D341Med (cell line): ENCODE measurements at places on chromosomes 12 and 14.

- DNase-seq: no peak
Measured at GRCh38 chr14:59015482-59015881, 173.0 kb upstream of the DAAM1 start.

GRCh38 chr12:88435334-88436076, 144.8 kb downstream of the KITLG start:
- no peak for DNase-seq

- no peak for DNase-seq
Measured at GRCh38 chr12:41683023-41683422, 461.7 kb downstream of the GXYLT1 start.

DNA sequence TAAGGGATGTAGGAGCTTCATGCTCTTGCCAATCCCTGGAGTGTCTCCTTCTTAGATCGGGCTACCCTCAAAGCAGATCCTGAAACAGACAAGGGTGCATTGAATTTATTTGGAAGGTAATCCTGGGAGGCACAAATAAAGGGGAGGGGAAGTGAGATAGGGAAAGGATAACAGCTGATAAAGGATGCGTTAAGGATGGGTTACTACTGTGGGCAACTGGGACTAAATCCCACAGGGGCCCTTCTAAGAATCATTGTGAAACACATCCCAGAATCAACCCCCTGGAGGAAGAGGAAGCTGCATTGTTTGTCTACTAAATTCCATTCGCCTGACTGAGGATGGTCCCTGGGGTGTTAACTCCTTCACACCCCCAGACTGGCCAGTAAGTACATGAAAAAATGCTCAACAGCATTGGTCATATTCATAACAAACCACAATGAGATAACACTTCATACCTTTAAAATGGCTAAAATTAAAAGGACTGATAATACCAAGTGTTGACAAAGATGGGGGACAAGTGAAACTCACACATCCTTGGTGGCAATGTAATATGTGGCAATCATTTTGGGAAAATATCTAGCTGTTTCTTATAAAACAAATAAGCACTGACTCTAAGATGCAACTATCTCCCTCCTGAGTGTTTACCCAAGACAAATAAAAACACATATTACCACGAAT, 37.0 kb upstream of the CMKLR1 start:
- DNase-seq: no peak

GRCh38 chr12:57810450-57810849, 8.1 kb downstream of the AVIL start:
- DNase-seq: no peak

DNA sequence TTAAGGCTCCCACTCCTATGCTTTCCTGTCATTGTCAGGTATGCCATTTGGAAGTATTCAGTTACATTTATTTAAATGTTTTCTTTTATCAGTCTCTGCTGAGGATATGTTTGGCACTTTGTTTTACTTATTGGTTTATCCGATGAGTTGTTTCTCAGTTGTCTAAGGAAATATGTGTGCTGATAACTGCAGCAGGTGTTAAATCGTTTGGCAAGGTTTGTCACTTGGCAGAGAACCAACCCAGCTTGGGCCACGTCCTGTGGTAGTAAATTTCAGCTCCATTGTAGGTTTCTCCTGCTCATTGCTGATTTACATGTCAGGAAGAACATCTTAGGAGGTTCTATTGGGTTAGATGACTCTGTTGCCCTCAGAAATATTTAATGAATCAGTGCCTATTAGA, 22.0 kb upstream of the MGST1 start:
- no peak for DNase-seq

DNA sequence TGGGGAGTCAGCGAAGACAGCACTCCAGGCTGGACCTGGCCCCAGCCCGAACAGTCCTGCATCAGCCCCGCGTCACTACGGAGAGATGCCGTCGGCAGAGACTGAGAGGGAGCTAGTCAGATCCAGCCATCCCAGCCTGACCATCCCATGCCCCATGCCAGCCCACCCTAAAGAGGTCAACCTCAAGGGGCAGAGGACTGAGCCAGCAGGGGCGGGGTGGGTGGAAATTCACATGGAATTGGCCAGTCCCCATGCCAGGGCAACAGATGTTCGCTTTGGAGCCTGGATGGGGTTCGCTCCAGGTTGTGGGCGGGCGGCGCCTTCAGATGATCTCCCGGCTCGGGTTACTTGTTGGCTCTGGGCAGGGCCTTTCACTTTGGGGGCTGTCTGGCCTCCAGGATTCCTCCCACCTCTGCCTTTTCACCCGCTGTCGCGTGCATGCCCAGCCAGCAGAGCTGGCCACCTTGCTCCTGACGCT, 154.3 kb downstream of the TSPAN9 start:
- DNase-seq: peak; percentile 74

DNA sequence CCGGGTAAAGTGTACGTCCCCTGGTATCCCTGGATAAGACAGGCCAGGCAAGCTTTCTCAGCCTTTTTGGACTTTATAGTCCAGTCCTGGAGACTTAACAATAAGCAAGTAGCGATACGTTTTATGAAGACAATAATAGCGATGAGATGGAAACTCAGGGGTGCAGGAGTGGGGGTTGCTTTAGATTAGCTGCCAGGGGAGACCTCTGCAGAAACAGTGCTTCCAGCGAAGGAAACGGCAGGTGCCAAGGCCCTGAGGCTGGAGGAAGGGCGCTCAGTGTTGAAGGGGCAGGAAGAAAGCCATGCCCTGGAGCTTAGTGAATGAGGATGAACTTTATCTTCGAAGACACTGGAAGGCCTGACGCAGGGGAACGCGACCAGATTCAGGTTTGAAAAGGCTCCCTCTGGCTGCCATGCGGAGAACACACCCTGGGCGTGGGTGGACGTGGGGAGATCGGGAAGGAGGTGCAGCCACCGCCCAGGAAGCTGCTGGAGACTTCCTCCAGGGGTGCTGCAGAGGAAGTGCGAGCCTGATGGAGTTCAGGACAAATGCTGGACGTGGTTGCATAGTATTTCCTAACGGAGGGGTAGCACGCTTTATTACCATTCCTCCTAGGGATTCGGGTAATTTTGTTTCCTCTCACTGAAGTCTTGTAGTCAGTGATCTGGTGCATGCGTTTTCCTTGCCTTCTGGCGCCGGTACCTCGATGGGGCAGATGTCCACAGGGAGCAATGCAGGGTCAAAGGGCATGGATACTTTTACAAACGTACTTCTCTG, 26.1 kb upstream of the UBC start:
- peak; percentile 89 for DNase-seq

DNA sequence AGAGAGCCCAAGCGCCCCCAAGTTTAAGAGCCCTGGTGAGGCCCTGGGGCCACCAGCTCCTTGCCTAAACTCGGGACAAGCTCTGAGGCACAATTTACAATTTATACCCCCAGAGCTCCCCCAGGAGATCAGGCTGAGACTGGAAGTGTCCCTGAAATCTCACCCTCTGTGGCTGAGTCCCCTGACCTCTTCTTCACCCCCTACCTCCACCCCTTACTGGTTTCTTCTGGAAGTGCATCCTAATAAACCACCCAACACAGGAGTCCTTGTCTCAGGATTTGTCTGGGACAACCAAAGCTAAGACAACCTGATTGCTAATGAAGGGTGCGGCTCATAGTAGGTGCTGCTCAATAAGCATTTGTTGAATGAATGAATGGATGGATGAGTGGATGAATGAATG, 206.4 kb downstream of the BCL11B start:
- DNase-seq: no peak

- DNase-seq: no peak
Measured at GRCh38 chr12:16417058-16417457, 69.6 kb downstream of the MGST1 start.

- peak; percentile 33 for DNase-seq
Measured at GRCh38 chr14:103547455-103547940, 15.0 kb downstream of the BAG5 start.

- no peak for DNase-seq
Measured at GRCh38 chr14:97539411-97539795, 742.2 kb downstream of the VRK1 start.

GRCh38 chr14:23550812-23551265, 726 bp downstream of the ZFHX2 start:
- peak; percentile 49 for DNase-seq

DNA sequence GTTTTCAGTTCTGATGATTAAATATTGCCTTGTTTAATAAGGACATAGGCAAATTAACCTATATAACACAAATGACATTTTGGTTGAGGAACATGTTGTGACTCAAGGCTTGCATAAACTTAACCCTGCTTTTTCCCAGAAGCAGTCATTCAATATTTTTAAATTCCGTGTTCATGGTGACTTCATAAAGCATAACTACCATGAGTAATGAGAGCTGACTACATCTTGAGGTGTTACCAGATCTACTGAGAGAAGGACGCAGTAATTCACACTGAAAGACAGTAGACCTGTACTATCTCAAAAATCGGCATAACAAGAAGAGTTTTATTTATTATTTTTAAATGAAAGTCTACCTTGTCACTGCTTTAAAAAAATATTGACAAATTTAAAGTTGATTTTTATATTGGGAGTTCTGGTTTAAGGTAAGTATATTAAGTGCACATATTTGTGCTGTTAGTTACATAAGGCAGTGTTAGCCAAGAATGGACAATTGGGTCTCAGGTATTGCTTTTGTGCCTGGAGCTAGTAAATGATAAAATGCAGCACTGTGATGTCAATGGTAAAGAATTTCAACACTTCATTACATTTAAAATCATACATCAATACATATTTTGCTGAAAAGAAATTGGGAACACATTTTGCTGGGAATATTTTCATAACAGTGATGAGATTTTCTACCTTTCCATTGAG, 1198.5 kb downstream of the FSCB start:
- DNase-seq: no peak

GRCh38 chr14:74015176-74015575, 3.9 kb downstream of the ENTPD5 start:
- DNase-seq: no peak

- no peak for DNase-seq
Measured at GRCh38 chr14:64826845-64827244, 52.9 kb downstream of the SPTB start.

GRCh38 chr12:9797722-9798619, 29.3 kb upstream of the KLRF1 start:
- DNase-seq: peak; percentile 41

DNA sequence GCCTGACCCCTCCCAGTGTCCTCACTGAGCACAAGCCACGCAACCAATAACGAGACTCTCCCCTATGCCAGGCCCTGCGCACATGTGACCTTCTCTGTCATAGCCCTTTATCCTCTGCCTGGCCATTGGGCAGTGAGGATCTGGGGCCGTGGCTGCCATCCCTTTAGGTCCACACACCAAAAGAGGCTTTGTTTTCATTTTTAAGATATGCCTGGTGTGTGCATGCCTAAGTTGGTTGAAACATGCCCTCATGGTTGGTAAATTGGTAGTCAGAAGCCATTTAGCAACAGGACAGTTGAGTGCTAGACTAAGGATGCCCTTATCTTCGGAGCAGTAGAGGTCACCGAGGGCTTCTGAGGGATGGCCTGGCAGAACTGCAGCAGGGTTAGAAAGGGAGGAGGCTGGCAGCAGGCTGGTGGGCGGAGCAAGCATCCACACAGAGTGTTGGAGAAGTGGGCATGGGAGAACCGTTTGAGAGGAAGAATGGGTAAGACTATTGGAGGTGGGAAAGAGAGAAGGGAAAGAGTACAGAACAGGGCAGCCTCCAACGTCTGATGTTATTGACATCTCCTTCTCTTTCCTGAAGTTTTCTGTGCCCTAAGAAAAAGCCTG, 75.1 kb downstream of the SLC24A4 start:
- DNase-seq: no peak

- no peak for DNase-seq
Measured at GRCh38 chr12:61566183-61566582, 694.0 kb upstream of the USP15 start.

- no peak for DNase-seq
Measured at GRCh38 chr12:57343703-57344378, 87.0 kb downstream of the R3HDM2 start.

- DNase-seq: no peak
Measured at GRCh38 chr12:94516985-94517384, 57.3 kb upstream of the CEP83 start.

DNA sequence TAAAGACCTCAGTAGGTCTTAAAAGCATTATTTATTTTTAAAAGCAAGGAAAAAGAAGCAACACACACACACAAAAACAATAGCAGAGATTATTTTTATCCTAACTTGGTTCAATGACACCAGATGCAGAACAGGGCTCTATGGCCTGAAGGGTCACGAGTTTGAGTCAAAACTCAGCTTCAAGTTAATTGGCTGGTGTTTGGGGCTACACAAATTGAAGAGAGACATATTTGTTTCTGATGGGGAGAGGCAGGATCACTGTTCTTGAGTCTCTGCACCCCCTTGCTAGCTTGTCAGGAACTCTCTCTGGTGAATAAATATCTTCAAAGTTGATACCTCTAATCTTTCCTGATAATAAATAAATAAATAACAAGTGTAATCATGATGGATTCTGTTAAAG, 466.1 kb downstream of the PRKD1 start:
- no peak for DNase-seq

GRCh38 chr14:48563489-48563888, 888.1 kb upstream of the MDGA2 start:
- no peak for DNase-seq

- no peak for DNase-seq
Measured at GRCh38 chr14:68822132-68822651, 29.3 kb upstream of the ZFP36L1 start.

DNA sequence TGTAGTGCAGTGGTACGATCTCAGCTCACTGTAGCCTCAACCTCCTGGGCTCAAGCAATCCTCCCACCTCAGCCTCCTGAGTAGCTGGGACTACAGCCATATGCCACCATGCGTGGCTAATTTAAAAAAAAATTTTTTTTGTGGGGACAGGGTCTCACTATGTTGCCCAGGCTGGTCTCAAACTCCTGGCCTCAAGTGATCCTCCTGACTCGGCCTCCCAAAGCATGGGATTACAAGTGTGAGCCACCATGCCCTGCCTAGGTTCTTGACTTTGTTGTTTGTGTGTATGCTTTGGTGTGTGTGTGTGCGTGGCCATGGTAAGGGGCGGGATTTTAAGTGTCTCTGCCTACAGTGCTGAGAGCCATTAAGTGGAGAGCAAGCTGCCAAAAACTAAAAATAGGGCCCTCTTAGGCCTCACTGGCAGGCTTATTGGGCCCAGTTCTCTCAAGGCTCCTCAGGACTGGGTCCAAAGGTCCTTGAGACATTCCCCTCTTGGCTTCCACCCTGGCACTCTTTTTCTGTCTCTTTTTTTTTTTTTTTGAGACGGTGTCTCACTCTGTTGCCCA, 5.1 kb downstream of the COX14 start:
- DNase-seq: no peak

DNA sequence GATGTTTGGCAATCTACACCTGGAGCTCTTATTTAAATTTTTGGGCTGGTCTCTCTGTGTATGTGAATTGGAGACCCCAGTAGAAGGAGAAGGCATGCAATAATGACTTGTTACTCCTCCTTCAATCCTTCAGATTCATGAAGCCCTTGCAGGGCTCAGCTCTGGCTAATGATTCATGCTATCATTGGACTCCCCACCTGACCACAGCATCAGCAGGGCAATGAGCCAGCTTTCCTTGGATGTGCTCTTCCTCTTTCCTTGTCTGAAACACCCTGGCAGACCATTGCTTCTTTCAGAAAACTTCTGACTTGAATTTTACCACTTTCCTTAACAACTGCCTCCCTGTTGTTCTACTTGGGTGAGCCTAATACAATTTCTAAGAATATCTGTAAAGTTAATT, 1019.2 kb downstream of the AACS start:
- no peak for DNase-seq

GRCh38 chr14:79354336-79354735, 857.0 kb downstream of the DIO2 start:
- no peak for DNase-seq

- no peak for DNase-seq
Measured at GRCh38 chr14:100528962-100529560, 58.2 kb downstream of the BEGAIN start.
